ENCODE measurements at places on chromosomes 1 and 21.

DNA sequence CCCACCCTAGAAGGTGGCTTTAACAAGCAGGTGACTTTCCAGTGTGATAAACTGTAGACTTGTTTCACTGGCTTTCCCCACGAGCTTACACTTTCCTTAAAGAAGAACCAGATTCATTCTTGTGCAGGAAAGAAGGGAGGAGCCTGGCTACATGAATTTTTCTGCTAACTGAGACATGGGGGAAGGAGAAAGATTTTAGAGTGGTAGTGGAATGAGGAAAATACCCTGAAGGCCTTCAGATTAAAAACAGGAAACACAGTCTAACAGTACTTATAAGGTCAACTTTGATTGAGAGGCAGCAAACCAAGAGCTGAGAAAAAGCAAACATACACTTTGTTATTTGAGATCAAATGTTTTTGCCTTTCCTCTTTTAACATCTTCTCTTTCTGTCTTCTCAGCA is 640.9 kb upstream of the PLXNA2 start:
- no peak for DNase-seq

- DNase-seq: no peak
Measured at GRCh38 chr1:37726751-37727585, 34.7 kb downstream of the CDCA8 start.

DNA sequence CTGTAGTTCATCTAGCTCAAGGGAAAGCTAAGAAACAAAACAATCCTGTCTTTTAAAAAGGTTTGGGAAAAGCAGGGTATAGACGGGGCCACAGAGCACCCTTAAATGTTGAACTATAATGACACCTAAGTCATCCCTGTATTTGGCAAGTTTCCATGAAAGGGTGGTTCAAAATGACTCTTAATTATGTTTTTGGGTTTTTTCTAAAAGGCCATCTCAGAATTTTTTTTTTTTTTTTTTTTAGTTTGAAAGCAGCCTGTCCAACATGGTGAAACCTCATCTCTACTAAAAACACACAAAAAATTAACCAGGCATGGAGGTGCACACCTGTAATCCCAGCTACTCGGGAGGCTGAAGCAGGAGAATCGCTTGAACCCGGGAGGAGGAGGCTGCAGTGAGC is 22.2 kb downstream of the TOMM20 start:
- DNase-seq: no peak

DNA sequence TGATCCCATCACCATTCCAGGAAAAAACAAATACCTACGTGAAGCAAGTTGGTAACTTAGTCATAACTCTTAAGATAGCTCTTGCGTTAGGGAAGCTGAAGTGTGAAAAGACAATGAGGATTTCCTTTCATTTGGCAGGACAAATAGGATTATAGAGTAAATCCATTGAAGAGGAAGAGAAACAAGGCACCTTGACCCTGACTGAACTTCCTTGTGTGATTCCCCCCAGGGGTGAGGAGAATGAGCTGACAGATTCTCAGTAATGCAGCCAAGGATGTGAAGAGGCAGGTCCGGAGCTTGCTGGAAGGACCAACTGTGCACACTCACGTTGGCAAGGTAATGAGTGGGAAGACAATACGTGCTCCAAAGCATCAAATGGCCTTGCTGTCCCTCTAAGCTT is 55.0 kb upstream of the HMCN1 start:
- no peak for DNase-seq

DNA sequence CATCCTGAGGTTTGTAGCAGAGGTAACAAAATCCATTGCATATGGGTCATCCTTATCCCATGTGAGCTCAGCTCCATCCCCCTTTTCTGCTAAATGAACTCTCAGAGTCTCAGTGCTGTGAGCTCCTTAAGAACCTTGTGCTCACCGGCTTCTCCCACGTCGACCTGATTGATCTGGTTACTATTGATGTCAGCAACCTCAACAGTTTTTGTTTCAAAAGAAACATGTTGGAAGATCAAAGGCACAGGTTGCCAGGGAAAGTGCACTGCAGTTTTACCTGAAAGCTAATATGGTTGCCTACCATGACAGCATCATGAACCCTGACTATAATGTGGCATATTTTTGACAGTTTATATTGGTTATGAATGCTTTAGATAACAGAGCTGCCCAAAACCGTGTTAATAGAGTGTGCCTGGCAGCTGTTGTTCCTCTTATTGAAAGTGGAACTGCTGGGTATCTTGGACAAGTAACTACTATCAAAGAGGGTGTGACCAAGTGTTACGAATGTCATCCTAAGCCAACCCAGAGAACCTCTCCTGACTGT is 131.4 kb downstream of the HS2ST1 start:
- no peak for DNase-seq
